ENCODE measurements at places on chromosomes 5 and 9.

DNA sequence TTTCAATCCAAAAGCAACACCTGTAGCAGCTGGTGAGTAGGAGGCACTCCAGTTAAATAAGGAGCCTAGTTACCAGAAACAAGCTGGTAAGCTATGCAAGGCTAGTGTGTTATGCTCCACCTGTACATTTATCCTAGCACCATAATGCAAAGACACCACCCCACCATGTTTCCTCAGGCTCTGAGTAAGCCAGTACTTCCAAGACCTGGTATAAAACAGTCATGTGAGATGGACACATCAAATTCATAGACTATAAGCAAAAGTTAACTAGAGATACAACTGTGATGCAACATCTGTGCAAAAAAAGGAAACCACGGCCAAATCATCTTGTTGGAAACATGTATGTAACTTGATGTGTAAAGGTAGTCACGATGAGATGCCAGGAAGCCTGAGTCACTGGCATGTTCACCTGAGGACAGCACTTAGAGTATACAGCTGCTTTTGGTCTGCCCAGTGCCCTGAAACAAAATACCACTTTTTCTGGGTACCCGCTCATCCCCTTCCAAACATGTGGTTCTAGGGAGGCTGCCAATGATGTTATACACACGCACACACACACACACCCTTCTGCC, 66.1 kb downstream of the CDK5RAP2 start:
- DNase-seq, result no peak

- no peak for DNase-seq
These were observed 74.8 kb downstream of the SLF1 start for GRCh38 chr5:94693043-94693822.

GRCh38 chr9:134575103-134575900, 66.3 kb upstream of the COL5A1 start:
- DNase-seq, result no peak

DNA sequence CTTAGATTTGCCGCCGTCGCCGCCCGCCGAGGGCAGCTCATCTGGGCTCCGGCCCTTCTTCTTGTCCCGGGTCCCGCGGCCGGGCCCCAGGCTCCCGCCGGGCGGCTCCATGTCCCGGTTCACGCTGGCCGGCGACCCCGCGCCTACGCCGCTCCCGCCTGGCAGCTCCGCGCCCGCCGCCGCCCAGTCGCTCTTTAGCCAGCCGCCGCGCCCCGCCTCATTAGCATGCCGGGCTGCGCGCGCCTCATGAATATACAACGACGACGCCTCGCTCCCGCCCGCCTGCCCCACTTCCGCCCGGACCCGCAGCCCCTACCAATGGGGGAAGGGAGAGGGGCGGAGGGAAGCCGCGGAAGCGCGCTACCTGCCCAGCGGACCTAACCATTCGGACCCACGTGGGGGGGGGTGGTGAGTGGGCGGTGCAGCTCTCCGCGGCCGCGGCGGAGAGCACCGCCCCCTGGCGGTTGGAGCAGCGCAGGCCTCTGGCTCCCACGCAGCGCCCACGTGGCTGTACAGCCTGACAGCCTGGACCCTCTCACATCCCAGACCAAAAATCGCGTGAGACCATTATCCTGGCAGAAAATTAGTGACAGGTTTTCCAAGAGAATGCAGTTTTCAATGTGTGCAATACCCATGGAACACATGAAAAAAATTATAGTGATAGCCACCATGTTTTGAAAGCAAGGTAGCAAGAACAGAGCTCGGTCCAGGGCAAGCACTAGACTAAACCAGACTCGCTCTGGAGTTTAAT, at the start of gene DIAPH1:
DIAPH1 (minus strand) TSS at position 197 of the 751 bp plus-strand sequence; CDS start at position 111, 86 bp downstream.
- peak; percentile 97 for DNase-seq

- no peak for DNase-seq
These were observed 7.1 kb downstream of the MED10 start for GRCh38 chr5:6371079-6371810.

GRCh38 chr9:130523921-130524320, 55.5 kb upstream of the FUBP3 start:
- no peak for DNase-seq

- no peak for DNase-seq
These were observed 69.0 kb downstream of the DAB2IP start for GRCh38 chr9:121720311-121721057.

DNA sequence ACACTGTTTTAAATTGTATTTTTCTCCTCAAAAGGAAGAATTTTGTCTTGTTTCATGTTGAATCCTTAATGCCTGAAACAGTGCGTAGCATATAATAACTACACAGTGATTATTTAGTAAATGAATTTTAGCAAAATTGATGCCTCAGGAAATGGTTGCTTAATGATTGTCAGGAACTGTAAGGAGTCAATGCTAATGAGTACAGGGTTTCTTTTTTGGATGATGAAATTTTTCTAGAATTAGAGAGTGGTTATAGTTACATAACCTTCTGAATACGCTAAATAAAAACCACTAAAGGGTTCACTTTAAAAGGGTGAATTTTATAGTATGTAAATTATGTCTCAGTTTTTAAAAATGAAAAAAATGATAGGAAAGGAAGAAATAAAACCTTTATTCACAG, 14.9 kb downstream of the FAM151B start:
- DNase-seq, result no peak

DNA sequence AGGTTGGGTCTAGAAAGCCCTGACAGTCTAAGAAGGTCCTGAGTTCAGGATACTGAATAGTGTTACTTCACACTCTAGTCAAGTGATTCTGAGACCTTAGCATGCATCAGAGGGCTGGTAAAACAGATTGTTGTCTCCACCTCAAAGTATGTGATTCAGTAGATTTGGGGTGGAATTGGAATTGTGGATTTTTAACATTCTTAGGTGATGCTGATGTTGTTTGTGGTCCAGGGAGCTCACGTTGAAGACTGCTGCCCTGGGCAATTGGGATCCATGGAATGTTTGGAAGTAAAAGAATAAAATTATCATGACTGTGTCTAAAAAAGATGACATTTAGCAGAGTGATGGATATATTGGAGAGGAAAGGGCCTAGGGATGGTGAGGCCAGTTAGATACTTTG, 75.6 kb downstream of the VCAN start:
- DNase-seq, result no peak

GRCh38 chr5:25416960-25417359, 772.2 kb upstream of the CDH10 start:
- DNase-seq, result no peak

DNA sequence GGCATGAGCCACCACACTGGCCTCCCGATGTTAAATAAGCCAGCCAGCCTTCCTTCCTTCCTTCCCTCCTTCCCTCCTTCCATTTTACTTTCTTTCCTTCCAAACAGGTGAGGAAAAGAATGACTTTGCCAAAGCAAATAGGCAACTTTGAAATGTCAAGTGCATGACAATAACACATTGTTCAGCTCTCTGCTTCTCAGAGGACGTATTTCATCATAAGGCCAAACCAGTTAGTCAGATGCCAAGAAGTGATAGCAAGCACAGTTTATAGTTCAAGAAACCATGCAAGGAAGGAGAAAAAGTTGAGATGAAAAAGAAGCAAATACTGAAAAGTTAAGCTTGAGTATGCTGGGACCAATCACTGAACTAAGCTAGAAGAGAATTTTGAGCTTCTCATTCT, 29.5 kb downstream of the POU4F3 start:
- no peak for DNase-seq

- DNase-seq, result no peak
These were observed 53.7 kb downstream of the ANKRD55 start for GRCh38 chr5:56179442-56179841.

DNA sequence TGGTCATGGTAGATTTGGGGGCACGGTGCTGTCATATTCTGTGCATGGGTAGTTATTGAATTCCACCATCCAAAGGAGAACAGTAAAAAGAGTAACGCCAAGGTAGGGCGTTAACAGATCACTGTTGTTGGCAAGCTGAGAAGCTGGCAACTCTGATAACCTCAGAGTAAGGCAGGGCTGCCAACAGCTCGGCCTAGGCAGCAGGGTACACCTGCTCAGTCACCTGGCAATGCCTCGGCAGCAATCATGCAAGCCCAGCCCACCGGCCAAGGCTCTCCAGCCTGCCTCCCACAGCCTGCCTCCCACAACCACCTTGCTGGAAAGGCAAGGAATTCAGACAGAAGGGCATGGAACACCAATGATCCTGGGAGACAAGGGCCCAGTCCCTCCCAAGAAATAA, 63.9 kb downstream of the KLHL3 start:
- no peak for DNase-seq

DNA sequence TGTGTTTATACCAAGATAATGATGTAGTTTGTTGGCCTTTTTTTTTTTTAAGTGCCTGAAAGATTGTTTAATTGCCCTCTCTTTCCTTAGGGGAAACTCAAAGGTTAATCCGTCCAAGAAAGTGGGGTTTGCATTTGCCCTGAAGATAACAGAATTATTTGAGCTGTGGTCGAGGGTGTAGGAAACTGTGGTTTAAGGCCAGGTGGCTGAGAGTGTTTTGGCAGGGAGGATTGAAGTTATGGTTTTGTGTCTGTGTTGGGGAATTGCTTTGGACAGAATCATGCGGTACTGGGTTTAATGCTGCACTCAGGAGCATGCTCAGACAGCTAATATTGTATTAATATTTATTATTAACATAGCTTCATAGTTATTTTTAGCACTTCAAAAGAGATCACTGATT, 509.8 kb downstream of the EBF1 start:
- no peak for DNase-seq

- no peak for DNase-seq
These were observed 30.6 kb downstream of the ANKRD55 start for GRCh38 chr5:56202483-56202882.

- no peak for DNase-seq
These were observed 297 bp downstream of the LCN8 start for GRCh38 chr9:136757751-136758140.

DNA sequence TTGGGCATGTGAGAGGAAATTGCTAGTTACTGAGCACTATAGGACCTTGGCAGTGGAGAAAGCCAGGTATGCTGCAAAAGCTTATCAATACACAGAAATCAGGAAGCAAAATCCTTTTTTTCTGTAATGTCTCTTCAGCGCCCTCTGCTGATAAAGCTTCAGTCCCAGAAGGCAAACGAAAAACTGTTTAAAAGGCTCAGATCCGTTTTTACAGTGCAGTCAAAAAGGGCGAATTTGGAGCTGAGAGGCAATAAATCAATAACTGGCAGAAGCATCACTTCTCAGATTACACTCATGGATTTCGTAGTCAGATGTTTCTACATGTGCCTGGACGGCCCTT, 1.1 kb upstream of the MAN2A1 start:
- DNase-seq, result no peak

DNA sequence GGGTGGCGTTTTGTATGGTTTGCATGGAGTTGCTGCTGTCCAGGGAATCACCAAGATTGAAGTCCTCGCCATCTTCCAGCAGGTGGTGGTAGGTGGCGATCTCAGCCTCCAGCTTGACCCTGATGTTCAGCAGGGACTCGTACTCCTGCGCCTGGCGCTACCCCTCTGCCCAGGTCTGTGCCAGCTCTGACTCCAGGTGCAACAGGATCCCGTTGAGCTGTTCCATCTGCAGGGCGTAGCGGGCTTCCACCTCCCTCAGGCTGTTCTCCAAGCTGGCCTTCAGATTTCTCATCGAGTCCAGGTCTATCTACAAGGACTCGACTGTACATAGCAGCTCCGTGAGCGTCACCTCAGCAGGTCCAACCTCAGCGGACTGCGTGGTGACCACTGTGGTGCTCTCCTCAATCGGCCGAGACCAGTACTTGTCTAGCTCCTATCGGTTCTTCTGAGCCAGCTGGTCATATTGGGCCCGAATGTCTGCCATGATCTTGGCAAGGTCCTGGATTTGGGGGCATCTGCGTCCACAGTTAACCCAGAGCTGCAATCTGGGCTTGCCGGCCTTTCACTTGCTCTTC, 1584.8 kb upstream of the ACO1 start:
- DNase-seq, result no peak

- no peak for DNase-seq
These were observed 4.2 kb downstream of the ARID3C start for GRCh38 chr9:34624475-34625185.

DNA sequence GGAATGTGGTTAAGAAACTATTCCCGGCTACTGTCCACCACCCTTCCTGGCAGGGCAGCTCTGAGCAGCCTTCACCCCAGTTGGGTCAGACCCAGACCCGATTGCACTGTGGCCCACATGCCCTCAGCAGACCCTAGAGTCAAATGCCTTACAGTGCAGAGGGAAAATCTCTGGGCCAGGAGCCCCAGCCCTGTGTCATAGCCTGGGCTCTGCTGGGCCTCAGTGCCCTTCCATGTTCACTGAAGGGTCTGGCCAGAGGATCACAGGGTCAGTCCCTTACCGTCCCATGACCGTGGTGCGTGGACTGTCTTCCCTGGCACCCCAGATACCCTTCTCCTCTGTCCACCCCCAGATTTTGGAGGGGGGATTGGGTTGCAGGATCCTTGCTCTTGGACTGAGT, 73.5 kb upstream of the COL5A1 start:
- no peak for DNase-seq

GRCh38 chr5:158470764-158471534, 612.0 kb upstream of the CLINT1 start:
- no peak for DNase-seq

DNA sequence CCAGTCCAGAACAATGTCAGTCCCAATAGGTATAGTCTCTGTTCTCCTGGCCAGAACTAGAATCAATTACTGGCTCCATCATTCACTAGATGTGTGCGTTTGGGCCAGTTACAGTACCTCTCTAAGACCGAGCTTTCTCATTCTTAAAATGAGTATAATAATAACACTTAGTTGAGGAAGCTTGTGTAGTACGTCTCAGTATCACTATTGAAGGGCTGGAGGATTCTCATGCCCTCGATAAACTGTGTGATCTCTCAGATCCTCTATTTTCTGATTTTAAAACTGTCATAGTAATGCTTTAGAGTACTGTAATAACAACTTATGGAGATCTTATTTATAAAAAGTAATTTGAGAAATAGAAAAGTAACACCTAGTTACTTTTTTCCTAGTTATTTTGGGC, 50.7 kb downstream of the CDKN2A start:
- DNase-seq, result no peak

- no peak for DNase-seq
These were observed 48.9 kb downstream of the SLC12A7 start for GRCh38 chr5:1062761-1063568.

DNA sequence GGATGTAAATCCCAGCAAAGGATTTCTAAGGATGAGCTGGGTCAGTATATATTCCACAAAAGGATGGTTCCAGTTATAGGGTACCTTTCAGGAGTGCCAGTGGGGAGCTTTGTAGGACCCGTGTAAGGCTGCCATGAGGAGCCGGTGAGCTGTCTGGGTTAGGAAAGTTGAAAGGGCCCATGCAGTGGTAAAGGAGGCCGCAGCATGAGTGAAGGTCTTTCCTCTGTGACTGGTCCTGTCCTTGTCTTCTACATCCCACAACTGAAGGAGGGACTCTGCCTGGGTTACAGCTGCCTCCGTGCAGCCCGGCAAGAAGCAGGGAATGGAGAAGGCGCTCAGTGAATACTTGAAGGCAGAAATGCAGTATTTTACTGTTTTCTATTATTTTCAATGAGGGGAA, 58.9 kb downstream of the HSPA4 start:
- DNase-seq, result no peak
